Right lobe of liver (tissue), 6 donors: ENCODE measurements at places on chromosomes 4 and X.

- no peak for DNase-seq
Observed at GRCh38 chrX:84415140-84415539, 87.1 kb downstream of the HDX start.

DNA sequence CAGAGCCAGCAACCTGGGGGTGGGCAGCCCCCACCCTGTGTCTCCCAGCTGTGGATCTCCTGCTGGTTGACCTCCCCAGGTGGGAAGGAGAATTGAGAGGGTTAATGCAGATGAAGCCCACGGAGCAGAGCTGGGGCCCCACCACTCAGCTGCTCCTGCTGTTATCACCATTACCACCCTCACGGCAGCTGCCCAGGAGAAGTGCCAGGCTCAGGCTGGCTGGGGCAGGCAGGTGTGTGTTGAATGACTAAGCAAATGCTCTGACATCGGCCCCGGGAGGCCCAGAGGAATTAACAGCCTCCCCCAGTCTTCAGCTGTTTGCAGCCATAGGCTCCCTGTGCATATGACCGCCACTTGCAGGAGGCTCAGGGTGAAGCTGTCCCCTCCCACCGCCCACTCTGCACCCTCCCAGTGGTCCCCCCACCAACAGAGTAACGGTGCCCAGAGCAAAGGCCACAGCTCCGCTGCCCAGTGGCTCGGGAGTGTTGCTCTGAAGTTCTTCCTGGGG, 133.8 kb downstream of the CPZ start:
- DNase-seq: peak; percentile 23

DNA sequence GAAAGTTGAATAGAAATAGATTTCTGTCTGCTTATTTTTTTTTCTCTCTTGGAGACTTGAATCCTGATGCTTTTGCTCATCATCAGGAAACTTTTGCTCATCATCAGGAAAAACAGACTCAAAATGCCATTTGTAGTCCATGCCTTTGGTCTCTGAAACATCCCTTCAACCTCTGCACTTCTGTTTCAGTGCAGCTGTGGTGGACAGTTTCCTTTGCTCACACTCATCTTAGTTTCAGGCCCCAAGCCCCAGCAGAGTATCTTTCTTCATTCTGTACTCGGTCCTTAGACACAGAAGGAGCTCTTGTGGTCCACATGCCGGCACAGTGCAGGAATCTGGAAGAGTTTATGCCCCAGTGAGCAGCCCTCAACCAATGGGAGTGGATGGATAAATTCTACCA, 337.9 kb downstream of the PPP3CA start:
- no peak for DNase-seq

DNA sequence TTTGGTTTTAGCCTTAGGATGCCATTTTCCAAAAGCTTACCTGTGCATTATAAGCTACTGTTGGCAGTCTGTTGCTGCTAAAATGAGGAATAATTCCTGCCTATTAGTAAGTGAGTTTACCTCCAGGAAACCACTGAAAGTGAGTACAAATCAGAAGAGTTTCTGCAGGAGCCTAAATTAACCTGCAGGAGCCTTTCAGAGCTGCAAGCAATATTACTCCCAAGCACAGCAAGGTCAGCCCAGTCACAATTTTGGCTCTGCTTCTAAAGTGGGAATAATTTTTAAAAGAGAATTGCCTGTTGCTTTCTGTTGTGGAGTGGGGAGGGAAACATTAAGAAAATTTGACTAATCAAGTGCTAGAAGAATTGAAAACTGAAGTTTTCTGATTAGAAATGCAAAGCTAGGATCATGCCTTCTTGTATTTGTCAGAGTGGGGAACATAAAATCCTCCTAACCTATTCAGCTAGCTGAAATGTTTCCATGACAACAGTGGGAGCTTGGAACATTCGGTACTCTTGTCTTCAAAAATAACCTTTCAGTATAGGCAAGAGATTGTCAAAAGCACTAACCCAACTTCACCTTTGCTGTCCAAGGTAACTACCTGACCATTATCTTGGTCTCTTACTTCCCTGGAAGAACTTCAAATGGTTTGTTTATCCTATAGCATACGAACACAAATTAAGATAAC, 193.2 kb downstream of the COMMD8 start:
- DNase-seq: no peak

- peak; percentile 44 for DNase-seq
Observed at GRCh38 chrX:75746891-75747639, 38.0 kb downstream of the MAGEE2 start.

DNA sequence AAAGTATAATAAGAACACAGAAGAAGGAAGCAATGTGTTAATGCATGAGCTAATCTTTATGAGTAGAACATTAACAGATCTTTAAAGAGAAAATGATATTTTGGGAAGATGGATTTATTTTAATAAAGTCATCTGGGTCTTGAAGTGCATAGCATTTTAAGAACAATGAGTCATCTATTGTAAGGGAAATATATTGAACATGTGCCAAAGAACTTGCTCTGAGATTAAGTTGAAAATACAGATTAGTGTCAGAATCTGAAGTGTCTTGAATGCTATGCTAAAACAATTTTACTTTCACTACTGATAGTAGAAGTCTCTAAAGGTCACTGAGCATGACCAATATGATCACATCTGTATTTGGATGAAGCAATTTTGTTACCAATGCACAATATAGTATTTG, 776.7 kb upstream of the GRID2 start:
- no peak for DNase-seq

- no peak for DNase-seq
Observed at GRCh38 chrX:15167826-15168225, 102.1 kb downstream of the ASB9 start.

GRCh38 chr4:159297091-159297490, 194.2 kb downstream of the RAPGEF2 start:
- DNase-seq: no peak

- DNase-seq: no peak
Observed at GRCh38 chrX:8272821-8273220, 101.8 kb upstream of the VCX2 start.

- no peak for DNase-seq
Observed at GRCh38 chr4:108901291-108901690, 138.4 kb upstream of the ETNPPL start.
